ENCODE measurements at places on chromosomes 12 and 14.

DNA sequence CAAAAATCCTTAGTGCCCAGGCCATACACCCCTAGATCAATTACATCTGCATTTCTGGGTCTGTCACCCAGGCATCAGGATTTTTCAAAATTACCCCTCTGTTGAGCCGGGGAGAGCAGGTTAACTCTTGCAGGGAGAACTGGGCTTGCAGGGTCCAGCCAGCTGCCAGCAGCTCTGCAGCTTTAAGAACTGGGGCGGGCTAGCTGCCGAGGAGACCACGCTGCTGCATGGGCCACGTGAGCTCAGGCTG, at the start of gene DGLUCY:
Gene DGLUCY (plus strand): TSS at position 245 of the 250 bp plus-strand sequence. CDS start 46,222 bp downstream, outside the sequence.
- DNase-seq, result no peak

- DNase-seq, result no peak
These were observed 439.2 kb downstream of the BTG1 start for GRCh38 chr12:91706466-91706865.

GRCh38 chr14:87044807-87045206, 948.2 kb downstream of the GALC start:
- no peak for DNase-seq

DNA sequence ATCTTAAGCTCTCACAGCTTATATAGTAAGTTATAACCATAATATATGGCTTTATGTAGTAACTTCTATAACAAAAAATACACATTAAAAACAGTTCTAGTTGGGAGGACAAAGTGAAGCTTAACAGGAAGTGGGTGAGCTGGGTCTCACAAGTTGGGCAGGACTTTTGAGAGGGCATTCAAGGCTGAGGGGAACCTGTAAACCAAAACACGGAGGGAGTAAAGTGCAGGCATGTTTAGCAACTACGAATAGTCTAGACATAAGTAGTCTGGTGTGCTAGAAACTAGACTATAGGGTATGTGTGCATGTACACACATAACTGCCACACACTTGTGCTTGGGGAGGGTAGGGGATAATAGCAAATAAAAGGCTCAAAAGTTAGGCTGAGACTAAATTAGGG, 14.2 kb upstream of the NEK9 start:
- peak; percentile 49 for DNase-seq

- DNase-seq, result no peak
These were observed 667.3 kb downstream of the SLC16A7 start for GRCh38 chr12:60263161-60263560.

DNA sequence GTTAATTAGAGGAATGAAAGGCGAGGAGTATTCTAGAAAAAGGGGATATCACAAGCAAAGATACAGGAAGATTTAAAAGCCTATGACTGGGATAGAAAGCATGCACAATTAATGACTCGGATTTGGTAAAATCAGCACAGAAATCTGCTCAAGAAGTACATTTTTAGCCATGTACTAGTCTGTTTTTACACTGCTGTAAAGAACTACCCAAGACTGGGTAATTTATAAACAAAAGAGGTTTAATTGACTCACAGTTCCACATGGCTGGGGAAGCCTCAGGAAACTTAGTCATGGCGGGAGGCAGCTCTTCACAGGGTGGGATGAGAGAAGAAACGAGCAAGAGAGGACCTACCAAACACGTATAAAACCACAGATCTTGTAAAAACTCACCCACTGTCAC, 716.3 kb upstream of the MDGA2 start:
- no peak for DNase-seq

DNA sequence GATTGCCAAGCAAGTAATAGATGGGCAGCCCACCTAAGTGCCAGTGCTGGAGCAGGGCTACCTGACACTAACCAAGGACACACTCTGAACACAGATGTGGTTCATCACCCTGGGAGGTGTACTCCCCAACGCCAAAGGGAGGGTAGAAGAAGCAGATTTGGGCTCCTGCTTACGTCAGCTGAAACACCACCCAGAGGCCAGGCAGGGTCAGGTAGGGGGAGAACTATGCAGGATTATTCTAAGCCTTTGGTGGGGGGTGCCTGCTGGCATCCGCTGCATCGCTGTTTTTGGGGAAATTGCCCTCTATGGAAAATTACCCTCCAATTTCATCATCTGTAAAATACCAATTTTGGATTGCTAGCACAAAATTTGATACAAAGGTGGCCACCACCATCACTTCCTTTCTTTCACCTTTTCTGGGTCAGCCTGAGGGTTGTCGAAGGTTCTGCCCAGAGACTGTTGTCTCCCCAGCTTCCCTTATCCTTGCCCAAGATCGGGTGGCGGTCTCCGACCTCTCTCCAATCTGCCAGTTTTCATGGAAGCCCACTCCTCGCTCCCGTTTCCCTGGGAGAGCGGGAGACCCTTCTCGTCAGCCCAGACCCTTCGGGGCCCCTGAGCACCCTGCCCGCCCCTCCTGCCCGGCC, 535 bp downstream of the BIN2 start:
- peak; percentile 75 for DNase-seq

DNA sequence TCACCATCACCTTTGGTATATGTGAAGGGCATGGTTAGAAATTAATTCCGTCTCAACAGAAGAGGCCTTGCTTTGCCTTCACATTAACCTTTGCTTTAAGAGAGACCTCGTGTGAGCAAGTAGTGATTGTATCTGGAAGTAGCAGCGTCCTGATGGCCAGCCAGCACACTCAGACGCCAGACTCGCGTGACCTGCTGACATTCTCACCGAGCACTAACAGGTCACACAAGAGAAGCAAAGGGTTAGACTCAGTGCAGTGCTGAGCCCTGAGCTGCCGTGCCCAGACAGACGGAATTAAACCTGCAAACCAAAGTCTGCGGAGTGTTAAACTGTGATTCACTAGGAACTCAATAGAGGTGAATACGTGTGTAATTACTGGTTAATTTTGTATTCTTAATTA, 40.1 kb upstream of the MMP17 start:
- no peak for DNase-seq

GRCh38 chr12:44053549-44054127, 217.8 kb downstream of the TMEM117 start:
- no peak for DNase-seq

DNA sequence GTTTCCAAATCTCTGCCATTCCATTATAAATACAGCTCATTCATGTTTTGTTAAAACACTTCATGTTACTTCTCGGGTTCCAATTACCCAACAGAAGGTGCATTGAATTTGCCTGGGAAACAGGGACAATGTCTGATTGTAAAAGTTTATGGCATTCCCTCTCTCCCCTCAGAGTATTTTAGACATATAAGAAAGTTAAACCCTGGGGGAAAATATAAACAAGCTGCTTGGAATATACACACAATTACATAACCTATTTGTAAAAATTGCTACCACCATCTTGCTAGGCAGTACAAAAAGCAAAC, 60.0 kb downstream of the BTG1 start:
- no peak for DNase-seq

DNA sequence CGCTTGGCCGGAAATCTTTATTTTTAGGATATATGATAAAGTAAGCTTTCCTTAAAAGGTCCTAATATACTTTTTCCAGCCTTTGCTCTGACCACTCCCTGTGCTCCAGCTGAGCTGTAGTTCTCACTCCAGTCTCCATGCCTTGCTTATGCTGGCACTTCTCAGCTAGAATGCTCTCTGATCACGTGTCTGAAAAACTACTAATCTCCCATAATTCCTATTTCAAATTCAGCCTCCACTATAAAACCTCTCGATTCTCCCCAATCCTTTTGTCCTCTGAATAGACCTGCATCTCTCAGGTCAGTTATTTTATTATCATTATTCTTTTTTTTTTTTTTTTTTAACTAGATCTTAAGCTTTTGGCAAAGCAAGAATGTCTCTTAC, 3.7 kb downstream of the BIN2 start:
- DNase-seq, result no peak

Data from CD4-positive, alpha-beta T cell treated with Interleukin-10 for 1 hour (primary cell).